HepG2 (cell line): ENCODE measurements at places on chromosomes 4 and X. TPM values are rescaled to one million over a fixed set of nuclear protein-coding genes. Genes with fewer than 3 reads are reported as not detected.

The PHOX2B gene
- polyA plus RNA-seq: not detected in 2 replicates

The RGN gene
- 19.6 and 22.5 TPM in 2 replicates for polyA plus RNA-seq

The AMTN gene
- not detected in 2 replicates for polyA plus RNA-seq

The TRMT2B gene
- 6.7 and 7.0 TPM in 2 replicates for polyA plus RNA-seq

The FIP1L1 gene
- 14.8 and 14.9 TPM in 2 replicates for polyA plus RNA-seq

The POU3F4 gene
- not detected in 2 replicates for polyA plus RNA-seq

The KLHL2 gene
- polyA plus RNA-seq: 7.3 and 9.2 TPM in 2 replicates

The BGN gene
- 0.40 and 0.63 TPM in 2 replicates for polyA plus RNA-seq
